Occipital lobe (tissue), 3 donors: ENCODE measurements at places on chromosomes 6 and 20.

GRCh38 chr6:42409581-42409980 is 42.1 kb downstream of the TRERF1 start:
- no peak for DNase-seq

- no peak for DNase-seq
Observed at GRCh38 chr6:154613137-154613676, 102.7 kb upstream of the CNKSR3 start.

- no peak for DNase-seq
Observed at GRCh38 chr20:50304501-50304856, 113.8 kb downstream of the CEBPB start.

- DNase-seq = no peak
Observed at GRCh38 chr6:133546098-133546497, 304.9 kb downstream of the EYA4 start.

DNA sequence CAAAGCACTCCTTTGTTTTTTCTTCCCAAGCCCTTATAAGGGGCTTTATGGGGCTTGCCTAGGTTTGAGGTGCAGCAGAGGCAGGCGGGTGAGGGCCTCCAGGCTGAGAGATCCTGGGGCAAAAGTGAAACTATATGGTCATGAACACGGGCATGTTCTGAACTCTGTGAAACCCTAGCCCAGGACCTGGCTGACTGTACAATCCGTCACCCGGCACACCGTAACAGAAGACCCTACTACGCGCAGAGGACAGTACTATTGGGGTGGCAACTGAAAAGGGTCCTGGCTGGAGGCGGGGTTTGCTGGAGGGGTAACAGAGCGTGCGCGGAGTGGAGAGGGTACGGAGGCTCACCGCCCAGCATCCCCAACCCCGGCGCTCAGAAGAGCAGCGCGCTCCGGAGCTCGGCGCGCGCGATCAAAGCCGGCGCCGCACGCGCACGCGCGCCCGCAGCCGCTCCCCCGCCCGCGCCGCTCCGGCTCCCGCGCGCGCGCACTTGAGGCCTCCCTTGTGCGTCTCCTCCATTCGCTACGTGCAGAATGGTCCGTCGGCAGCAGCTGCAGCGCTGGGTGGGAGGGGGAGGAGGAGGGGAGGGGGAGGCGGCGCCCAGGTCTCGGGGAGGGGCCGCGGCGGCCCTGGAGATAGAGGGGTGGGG is 54.2 kb downstream of the MRPL14 start:
- no peak for DNase-seq

- no peak for DNase-seq
Observed at GRCh38 chr6:3916211-3916610, 67.0 kb downstream of the FAM50B start.

- no peak for DNase-seq
Observed at GRCh38 chr20:62760471-62760855, 35.8 kb upstream of the MRGBP start.

DNA sequence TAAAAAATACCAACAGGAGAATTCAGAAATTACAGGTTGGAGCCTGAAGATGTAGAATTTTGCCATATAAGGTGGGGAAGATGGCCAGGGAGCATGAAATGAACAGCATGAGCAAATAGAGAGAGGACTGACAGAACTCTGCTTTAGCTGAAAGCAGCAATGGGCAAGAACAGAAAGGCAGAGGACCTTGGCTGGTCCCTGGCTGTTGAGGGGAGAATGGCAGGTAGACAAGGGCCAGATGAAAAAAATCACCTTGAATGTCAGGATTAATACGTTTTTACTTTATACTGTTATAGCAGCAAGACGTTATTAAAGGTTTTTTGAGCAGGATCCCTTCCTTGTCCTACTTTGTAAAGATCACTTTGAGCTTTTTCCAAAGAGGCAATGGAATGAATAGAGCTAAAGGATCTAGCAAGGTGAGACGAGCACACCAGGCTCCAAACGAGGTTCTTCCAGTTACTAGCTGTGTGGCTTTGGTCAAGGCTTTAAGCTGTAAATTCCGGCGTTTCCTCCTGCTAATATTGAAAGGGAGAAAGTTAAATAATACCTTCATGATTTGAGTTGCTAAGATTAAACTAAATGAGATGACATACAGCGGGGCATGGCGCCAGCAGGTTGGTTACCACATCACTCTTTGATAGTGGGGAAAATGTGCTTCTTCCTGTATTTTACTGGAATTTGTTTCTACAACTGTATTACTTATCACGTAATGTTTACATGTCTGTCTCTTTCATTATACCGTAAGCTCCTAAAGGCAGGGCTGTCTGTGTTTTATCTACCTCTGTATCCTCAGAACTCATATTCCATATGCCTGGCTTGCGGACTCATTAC is 776 bp downstream of the PPIL1 start:
- no peak for DNase-seq

DNA sequence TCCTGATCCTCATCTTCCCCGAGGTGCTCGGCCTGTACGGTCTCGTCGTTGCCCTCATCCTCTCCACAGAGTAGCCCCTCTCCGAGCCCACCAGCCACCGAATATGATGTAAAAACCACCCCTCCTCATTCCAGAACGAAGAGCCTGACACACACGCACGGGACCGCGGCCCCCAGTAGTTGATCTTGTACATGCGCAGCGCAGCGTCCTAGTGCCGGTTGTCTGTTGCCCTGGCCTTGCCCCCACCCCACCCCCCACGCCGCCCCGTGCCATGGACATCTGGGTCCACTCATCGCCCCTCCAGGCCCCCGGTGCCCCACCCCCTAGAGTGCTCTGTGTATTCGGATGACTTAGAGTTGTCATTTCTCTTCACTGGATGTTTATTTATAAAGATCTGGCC is 5.2 kb upstream of the PRPH2 start:
- DNase-seq = no peak

- DNase-seq = no peak
Observed at GRCh38 chr20:57384486-57384885, 6.7 kb upstream of the RBM38 start.

DNA sequence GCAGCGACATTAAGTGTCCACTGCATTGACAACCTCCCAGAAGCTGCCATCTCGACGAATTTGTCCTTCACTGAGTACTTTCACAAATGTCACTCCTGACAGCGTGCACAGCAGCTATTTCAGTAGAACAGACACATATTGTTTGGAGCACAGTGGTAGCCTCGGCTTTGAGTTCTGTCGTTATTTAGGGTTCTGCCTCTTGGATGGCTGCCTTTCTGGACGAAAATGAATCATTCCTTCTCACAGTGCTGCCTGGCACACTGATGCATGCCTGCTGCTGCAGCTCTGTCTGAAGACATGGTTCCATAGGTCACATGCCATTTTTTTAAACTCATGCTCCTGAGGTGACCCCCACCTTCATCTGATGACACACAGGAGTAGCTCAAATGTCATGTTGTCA is 477.0 kb downstream of the C6orf118 start:
- DNase-seq = peak; percentile 49

DNA sequence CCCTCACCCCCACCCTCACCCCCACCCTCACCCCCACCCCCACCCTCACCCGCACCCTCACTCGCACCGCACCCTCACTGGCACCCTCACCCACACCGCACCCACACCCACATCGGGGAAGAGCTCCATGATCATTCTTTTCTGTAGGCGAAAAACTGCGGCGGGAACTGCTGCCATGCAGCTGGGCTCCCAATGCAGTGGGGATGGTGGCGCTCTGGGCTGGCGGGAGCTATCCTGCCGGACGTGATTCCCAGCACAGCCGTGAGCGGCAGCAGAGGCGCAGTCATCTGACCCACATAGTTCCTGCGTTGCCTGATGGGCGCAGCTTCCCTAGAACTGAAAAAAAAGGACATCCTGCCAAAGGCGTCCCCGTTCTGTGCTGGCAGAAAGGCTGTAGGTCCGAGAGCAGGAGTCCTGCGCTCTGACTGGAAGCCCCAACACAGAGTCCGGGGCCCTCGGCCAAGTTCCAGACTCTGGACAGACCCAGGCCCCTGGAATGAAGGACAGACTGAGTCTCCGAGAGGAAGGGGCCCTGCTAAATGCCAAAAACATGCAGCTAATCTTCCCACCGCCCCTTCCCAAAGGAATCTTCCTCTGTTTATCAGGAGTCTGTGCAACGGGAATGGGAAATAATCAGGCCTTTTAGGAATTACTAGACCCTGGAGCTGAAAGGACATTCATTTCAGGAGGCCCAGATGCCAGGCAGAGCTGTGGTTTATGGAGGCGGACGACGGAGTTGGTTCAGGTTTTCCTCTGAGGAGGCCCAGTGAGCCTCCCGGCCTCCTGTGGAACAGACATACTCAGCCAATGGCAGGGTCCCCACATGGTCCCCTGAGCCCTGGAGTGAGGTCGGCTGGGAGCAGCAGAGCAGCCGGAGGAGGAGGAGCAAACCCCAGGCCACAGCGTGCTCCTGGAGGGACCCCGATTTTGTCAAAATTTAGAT is 14.1 kb upstream of the TCFL5 start:
- DNase-seq = peak; percentile 74

- no peak for DNase-seq
Observed at GRCh38 chr6:142880201-142880600, 64.8 kb downstream of the HIVEP2 start.

DNA sequence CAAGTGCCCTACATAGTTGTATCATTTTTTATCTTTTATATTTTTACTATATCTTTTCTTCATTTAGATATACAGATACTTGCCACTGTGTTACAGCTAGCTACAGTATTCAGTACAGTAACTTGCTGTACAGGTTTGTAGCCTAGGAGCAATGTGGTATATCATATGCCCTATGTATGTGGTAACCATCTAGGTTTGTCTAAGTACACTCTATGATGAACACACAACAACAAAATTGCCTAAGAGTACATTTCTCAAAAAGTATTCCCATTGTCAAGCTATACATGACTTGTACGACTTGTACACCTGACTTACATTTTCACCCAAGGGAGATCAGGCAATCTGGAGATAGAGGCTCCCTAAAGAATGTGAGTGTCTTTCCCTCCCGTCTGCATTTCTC is 8.2 kb downstream of the ELOVL5 start:
- DNase-seq = no peak

DNA sequence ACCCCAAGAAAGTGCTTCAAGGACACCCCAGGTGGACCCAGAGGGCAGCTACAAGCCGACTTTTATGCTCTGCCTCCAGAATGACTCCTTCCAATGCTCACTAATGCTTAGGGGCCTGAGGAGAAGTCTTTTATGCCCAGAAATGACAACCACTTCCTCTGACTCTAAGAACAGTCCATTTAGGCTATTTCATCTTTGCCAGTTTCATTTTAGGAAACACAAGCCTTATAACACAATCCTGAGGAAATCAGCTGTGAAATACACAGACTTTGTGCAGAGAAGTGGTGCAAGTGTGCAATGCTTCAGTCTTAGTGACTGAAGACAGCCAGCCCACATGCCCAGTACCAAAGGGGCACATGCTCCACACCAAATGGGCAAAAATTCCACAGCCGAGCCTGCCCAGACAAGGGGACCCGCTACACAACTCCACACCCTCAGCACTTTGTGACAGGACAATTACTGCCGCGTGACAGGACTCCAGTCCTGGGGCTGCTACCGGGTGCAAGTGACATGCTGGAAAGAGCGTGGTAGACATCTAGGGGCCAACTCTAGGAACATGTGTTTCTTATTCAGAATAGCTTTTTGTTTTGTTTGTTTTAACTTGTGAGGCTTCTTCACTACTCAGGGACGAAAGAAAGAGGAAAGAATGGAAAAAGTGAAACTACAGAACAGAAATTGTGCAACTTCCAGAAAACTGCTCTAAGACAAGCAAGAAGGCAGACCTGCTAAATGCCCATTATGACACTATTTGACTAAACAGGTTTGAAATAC is 28.2 kb upstream of the PLAGL1 start:
- DNase-seq = no peak

GRCh38 chr6:63348836-63349235 is 29.1 kb upstream of the LGSN start:
- DNase-seq = no peak
